ENCODE measurements at places on chromosomes 12 and 14.

- no peak for DNase-seq
Observed at GRCh38 chr14:92014040-92014439, 25.8 kb downstream of the TRIP11 start.

- peak; percentile 68 for DNase-seq
Observed at GRCh38 chr14:55705651-55706364, 125.8 kb downstream of the KTN1 start.

GRCh38 chr14:91061056-91061887, 831 bp upstream of the RPS6KA5 start:
- no peak for DNase-seq

- DNase-seq: no peak
Observed at GRCh38 chr14:22627506-22628263, 16.5 kb downstream of the OR6J1 start.

DNA sequence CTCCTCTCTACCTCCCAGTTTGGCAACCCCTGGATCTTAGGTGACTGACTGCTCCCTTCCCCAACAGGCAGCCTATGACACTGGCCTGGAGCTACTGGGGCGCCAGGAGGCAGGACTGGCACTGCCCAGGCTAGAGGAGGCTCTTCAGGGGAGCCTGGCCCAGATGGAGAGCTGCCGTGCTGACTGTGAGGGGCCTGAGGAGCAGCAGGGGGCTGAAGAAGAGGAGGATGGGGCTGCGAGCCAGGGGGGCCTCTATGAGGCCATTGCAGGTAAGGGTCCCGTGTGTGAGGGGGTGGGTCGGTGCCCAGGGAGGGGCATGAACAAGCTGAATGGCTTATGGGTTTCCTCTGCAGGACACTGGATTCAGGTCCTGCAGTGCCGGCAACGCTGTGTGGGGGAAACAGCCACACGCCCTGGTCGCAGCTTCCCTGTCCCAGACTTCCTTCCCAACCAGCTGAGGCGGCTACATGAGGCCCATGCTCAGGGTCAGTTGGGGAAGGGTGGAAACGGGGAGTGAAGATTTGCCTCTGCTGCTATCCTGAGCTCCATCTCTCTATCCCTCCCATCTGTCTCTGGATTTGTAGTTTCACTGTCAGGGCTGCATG, 2.2 kb downstream of the P3H3 start:
- no peak for DNase-seq

- DNase-seq: no peak
Observed at GRCh38 chr12:50734409-50735263, 29.3 kb upstream of the ATF1 start.

GRCh38 chr14:68396461-68396860, 396.4 kb downstream of the ZFP36L1 start:
- DNase-seq: no peak

- no peak for DNase-seq
Observed at GRCh38 chr12:48054955-48055821, 50.7 kb downstream of the SENP1 start.

- DNase-seq: no peak
Observed at GRCh38 chr14:32047791-32048190, 29.3 kb upstream of the ARHGAP5 start.

DNA sequence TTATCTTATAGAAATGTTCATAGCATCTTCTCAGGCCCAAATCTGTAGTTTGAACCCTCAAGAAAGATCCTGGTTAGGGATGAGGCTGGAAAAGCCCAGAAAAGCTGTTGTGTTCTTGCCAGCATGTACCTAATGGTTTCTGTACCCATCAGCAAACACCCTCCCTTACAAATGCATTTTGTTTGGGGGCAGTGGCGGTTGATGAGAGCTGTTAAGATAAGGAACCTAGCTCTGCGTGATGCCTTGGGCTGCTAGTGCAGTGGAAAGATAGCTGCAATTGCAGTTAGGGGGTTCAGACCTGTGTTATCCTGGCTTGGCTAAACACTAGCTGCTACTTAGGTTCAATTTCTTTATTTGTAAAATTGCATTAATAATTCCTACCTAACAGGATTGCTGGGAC, 3.6 kb downstream of the TPH2 start:
- DNase-seq: no peak

GRCh38 chr12:51951843-51952722, 584 bp downstream of the ACVR1B start:
- DNase-seq: no peak

DNA sequence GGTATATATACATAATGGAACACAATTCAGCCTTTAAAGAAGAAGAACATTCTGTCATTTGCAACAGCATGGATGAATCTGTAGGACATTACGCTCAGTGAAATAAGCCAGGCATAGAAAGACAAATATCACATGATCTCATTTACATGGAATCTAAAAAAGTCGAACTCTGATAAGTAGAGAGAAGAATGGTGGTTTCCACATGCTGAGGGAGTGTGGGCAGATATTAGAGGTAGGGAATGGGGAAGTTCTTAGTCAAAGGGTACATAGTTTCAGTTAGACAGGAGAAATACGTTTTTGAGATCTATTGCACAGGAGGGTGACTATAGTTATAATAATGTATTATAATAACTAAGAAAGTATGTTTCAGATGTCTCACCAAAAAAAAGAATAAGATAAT, 71.4 kb downstream of the ADAMTS20 start:
- DNase-seq: no peak

DNA sequence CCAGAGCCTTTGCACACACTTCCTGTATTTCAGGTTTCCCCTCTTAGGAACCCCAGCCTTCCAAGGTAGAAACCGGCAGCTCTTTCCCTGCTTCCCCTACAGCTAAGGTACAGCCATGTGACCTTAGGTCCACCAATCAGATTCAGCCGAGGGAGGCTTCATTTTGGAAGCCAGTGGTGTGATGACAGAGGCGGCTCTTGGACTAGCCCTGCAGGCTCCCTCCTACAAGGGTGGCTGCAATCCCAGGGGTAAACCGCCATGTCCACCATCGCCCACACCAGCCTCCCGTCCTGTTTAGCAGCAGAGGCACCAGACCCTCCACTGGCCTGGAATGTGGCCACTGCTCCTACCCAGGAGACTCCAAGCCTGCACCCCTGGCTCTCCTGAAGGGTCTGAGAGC, 65.6 kb downstream of the SERPINA3 start:
- no peak for DNase-seq

- DNase-seq: no peak
Observed at GRCh38 chr12:48340943-48341342, 9.8 kb downstream of the ZNF641 start.
